ENCODE measurements at places on chromosomes 2 and 18.
A peak's percentile ranks its signal among the peaks of the same experiment; 100 is the strongest.

- no peak for DNase-seq
Observed at GRCh38 chr2:128833664-128834027, 515.0 kb upstream of the HS6ST1 start.

GRCh38 chr2:227125506-227125905 is 38.5 kb downstream of the COL4A4 start:
- no peak for DNase-seq

DNA sequence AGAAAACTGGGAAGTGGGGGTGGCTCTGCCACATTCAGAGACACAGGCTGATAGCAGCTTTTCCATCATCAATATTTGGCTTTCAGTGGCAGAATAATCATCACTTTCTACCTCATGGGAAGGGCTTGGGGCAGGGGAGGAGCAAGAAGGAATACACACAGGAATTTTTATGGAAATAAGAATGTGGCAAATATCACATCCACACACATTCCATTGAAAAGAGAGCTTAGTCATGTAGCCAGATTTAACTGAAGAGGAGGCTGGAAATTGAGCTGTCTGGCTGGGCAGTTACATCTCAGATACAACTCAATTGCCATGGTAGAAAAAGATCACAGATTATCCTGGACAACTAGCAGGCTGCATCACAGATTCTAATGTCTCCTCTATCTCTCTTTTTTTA is 1474.0 kb upstream of the ACVR2A start:
- DNase-seq, result no peak

DNA sequence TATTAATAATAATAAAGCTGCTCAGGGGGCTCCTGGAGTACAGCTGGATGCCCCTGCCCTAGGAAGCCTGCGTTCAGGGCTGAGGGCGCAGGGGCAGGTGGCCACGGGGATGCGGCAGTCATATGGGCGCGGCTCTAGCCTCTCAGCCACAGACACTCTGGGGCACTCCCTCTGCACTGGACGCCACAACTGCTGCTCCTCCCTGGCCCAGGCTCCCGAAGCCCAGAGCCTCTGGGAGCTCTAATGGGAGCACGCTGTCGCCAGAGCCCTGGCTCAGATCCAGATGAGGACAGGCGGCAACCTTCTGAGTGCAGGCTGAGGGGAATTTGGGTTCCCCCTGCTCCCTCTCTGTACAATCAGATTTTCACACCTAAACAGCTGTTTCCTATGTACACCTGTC is 93.6 kb downstream of the MTCL1 start:
- DNase-seq, result peak; percentile 80

GRCh38 chr2:101479810-101480209 is 4.9 kb upstream of the RFX8 start:
- no peak for DNase-seq

- no peak for DNase-seq
Observed at GRCh38 chr18:79867666-79868065, 69.9 kb downstream of the KCNG2 start.
